ENCODE measurements at places on chromosomes 7 and 10. TPM values are rescaled to one million over a fixed set of nuclear protein-coding genes. Genes with fewer than 3 reads are reported as not detected.

- peak; percentile 6 for DNase-seq
Measured at GRCh38 chr10:95767884-95768556, 12.1 kb downstream of the ENTPD1 start.

DNA sequence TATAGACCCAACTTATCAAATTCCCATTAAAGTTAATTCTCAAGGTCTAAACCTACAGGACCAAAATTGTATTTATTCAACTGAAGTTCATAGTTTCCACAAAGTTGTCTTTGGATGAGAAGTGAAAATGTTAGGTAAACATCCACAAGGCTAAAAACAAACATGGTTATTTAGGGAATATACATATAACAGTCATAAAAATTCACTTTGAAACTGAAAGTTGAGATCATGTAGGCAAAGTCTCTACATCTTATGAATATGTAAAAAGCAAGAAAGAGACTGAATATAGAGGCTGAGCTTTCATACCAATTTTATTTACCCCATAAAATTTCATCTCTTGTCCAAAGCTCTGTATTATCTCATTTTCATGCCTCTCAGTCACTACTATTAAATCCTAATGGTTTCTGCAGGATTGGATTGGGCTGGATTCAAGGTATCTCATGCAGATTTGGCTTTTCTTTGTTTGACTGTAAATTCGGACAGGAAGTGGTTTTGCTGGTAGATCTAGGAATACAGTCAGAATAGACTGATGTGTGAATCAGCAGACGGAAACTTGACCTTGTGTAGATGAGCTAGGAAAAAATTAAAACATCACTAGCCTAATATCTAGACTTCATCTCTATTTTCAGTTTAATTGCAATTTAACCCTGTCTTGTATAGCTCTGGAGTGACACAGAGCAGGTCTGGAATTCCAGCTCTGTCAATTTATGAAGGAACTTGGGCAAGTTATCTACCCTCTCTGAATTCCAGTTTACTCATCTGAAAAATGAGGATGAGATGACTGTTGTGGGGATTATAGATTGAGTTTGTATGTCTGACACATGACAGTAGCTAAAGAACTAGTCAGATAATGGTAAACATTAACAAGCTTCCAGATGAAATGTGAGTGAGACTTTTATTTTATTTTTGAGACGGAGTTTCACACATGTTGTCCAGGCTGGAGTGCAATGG, 27.3 kb upstream of the SKAP2 start:
- peak; percentile 5 for DNase-seq

DNA sequence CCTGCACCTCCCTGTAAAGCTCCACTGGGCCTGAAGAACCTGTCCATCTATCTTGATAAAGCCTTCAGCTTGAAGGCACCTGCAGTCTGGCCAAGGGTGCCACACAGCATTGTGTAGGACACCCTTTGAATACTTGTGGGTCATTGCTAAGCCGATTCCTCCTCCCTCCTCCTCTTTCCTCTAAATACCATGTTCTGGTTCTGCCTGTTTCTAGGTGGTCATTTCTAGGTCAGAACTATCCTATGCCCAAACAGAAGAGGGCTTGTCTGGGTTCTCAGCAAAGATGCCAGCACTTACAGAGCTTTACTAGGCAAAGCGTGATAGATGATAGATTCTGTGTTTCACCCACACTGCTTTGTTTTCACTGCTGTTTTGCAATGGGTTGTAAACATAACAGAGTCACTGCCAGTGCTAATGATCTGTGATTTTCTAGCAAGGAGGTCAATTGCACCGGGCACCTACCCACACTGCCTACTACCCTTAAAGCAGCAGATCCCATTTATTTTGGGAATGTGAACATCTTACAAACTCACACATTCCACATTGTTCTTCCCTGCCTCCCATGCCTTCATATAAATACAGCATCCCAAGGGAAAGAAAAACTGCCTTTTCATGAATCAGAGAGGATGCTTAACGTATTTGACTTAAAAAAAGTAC, 279.1 kb upstream of the PITRM1 start:
- DNase-seq = no peak

DNA sequence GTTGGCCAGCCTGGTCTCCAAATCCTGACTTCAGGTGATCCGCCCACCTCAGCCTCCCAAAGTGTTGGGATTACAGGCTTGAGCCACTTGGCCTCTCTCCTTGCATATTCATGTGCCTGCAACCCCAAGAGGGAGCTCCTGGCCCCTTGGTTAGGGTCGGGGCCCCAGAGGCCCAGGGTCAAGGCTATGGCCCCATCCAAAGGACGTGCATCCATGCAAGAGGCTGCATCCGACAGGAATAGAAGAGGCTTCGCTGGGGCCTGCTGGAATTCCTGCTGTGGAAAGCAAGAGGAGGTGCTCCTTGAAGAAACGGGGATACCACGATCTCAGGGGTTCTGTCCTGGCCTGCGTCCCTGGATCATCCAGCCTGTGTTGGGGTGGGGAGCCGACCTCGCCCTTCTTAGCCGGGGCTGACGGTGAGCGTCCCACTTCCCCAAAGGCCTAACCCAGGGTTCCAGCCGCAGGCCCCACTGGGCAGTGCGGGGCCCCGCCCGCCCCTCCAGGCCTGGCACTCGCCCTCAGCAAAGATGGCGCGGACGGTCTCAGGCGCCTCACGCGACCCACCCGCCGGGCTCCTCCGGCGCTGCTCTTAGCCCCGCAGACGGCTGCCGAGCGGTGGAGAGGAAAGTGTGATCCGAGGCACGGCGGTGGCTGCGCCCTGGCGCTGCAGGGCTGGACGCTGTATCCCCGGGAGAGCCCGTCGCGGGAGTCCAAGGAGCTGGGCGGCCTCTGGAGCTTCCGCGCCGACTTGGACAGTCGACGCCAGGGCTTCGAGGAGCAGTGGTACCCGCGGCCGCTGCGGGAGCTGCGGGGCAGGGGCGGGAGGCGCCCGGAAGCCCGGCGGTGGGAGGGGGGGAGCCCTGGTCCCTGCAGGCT, 54.7 kb downstream of the ZNF727 start:
- DNase-seq = no peak

DNA sequence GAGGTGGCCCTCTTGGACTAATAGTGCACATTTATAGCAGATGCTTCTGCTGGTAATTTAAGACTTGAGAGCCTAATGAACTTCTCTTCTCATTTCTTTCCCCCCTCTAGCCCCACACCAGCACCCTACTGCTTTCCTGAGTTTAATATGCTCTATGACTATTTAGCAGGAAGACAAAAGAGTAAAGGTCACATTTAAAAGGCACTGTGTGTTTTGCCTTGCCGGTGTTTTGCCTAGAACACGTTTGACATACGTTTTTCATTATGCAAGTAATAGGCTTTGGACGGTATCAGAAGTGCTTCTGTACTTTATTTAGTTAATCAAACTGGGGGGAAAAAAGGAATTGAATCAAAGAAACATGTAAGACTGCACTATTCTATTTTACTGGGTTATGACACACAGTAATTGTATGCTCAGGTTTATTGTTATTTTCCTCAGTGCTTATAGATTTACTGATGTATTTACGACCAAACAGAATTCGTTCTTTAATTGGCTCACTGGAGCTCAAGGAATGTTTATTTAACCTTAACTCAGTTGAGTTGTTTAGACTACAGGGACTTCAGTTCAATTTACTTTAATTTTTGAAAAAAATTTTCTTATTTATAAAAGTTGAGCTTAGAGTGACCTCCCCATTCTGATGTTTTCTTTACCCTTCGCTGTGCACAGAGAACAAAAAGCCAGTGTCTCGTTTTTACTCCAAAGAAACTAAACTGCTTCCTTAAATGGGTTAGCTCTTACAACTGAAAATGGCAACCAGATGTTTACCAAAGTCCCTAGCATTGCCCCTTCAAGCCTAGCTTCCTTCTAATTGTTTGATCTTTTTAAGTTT, 35.4 kb downstream of the CPED1 start:
- DNase-seq = no peak

Gene ANKRD1
- 30.7 TPM for total RNA-seq

Gene FEZF1
- total RNA-seq = not detected

All from Caki2 (cell line).